GM12891 (cell line): ENCODE measurements at places on chromosomes 16 and 17.
A peak's percentile ranks its signal among the peaks of the same experiment; 100 is the strongest.

GRCh38 chr17:37844158-37844976 lies 79.8 kb upstream of the TBC1D3K start:
- no peak for DNase-seq

- DNase-seq, result no peak
Observed at GRCh38 chr17:50469208-50469605, 527 bp upstream of the CHAD start.

DNA sequence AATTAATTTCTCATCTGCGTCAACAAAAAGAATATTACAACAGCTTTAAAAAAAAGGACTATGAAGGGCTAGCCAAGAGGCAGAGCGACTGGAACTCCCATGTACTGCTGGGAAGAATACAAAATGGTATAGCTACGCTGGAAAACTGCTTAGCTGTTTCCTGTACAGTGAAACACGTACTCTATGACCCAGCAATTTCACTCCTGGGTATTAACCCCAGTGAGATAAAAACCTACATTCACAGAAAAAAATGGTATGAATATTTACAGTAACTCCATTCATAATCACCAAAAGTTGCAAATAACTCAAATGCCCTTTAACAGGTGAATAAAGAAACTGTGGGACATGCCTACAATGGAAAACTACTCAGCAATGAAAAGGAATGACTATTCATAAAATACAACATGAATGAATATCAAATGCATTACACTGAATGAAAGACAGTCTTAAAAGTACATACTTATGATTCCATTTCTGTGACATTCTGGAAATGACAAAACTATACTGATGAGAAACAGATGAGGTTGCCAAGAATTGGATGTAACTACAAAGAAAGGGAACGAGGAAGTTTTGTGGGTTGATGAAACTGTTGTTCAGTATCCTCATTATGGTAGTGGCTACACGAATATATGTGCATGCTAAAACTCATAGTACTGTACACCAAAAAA lies 27.6 kb downstream of the CMTM4 start:
- no peak for DNase-seq

- DNase-seq, result peak; percentile 50
Observed at GRCh38 chr17:59154721-59155438, at the start of gene SKA2. TSS of gene SKA2 (minus strand) at chr17:59155186. CDS start at chr17:59155163, 23 bp downstream.

DNA sequence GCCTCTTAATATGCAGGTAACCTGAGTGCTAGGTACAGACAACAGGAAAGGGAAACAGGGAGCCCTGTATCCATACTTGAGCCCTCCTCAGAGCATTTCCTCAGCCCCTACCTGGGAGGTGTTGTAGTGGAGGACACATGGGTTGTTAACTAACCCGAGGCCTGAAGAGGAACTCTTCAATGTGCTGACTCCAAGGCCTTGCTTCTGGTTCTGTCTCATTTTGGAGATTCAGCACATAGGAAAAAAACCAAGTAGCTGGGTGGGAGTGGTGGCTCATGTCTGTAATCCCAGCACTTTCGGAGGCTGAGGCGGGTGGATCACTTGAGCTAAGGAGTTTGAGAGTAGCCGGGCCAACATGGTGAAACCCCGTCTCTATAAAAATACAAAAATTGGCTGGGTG lies 24.8 kb downstream of the SNX11 start:
- no peak for DNase-seq

DNA sequence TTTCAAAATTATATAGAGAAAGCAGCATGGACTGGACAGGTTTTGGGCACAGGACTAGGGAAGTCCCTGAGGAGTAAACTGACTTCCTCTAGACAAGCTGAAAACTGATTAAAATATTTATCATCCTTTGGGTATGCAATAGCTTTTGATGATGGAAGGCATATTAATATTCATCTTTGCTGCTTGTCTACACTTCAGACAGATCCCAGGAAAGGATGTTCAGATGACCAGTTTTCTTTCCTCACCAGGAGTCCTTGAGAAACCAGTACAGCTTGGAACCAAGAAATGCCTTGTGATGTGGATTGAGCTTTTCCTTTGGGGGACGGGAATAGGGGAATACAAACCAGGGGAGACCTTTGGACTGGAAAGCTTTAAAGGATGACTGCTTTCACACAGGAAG lies 195.5 kb downstream of the FTO start:
- DNase-seq, result no peak

- no peak for DNase-seq
Observed at GRCh38 chr17:35161281-35161761, 13.7 kb downstream of the UNC45B start.

DNA sequence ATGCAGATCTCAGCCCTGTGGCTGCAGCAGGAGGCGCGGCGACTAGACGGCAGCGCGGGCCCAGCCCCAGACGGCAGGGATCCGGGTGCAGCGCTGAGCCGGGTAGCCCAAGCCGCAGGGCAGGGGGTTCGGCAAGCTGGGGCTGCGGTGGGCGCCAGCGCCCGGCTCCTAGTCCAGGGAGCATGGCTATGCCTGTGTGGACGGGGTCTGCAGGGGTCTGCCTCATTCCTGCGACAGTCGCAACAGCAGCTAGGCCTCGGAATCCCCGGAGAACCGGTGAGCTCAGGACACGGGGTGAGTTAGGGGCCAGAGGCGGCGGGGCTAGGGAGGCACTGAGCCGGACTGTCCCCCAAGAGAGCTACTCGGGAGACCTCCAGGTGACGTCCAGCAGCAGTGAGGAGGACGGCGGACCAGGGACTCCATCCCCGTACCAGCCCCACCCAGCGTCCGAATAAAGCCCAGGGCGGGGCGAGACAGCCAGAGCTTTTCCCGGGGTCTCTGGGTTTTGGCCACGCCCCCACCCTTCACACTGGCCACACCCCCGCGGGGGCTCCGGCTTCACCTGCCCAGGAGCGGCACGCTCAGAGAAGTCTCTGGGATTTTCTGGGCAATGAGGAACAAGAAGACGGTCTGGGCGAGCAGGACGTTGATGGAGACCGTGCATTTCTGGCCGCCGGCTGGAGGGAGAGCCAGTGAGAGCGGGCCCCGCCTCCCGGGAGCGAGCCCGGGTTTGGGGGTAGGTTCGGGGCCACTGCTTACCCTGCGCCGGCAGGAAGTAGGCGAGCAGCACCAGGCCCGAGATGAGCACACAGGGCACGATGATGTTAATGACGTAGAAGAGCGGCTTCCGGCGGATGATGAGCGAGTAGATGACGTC lies 1.1 kb downstream of the C17orf107 start:
- no peak for DNase-seq

DNA sequence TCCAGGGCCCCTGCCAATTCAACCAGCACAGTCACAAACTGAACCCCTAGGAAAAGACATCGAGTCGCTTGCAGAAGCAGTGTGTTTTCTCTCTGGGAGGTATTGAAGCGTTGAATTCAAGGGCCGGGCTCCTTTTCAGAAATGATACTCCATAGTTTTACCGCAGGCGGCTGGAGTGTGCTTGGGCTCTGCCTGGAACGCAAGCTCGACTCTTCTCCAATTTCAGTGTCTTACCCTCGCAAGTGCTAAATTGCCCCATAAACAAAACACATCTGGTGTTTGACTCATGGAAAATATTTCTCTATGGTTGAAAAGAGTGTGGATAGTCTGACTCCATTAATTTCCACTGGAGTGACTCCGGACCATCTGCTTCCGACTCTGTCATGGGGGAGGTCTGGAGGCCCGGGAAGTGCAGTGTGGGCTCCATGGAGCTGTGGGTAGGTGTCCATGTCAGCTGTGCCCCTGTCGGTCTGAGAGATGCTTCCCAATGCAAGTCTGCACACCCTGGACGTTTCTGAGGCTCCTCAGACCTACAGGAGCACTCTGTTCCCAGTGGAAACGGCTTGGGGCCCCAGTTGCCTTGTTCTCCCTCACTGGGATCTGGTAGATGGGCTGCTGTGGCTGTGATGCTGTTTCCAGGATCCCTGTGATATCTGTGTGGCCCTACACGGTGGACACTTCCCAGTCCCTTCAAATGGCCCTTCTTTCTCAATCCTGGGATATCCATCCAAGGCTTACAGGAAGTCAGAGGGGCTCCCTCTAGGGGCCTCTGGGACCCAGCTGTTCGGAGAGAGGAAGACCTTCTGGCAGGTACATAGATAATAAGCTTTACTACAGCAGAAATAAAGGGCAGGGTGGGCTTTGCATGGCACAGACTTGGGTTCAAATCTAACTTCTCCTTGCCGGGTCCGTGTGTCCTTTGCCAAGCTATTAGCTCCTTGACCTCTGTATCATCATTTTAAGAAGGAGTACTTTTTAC lies 119.8 kb upstream of the CDH13 start:
- no peak for DNase-seq

- no peak for DNase-seq
Observed at GRCh38 chr17:20926532-20926931, 116.3 kb downstream of the USP22 start.

DNA sequence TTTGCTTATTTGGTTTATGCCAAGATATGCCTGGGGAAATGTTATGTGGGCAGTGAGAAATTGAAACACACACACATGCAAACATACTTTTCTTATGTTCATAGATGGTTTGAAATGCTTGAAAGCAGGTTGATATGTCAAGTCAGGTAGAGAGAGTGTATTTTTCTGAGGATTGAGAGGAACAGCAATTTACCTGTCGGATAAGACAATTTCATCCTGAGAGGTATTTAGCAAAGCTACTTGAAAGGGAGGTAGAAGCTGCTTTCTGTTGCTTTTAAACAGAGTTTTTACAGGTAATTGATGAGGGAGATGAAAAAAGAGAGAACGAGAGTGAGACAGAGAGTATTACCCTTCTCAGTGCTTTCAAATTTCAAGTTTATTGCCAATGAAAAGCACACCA lies 854.3 kb downstream of the CDH8 start:
- no peak for DNase-seq

- no peak for DNase-seq
Observed at GRCh38 chr17:21125862-21126261, 902 bp upstream of the DHRS7B start.

- no peak for DNase-seq
Observed at GRCh38 chr17:67137026-67137370, 92.6 kb downstream of the CACNG1 start.
